ENCODE measurements at places on chromosomes 7 and 10. TPM values are rescaled to one million over a fixed set of nuclear protein-coding genes. Genes with fewer than 3 reads are reported as not detected.

The IFIT1B gene
- not detected for total RNA-seq

The JAKMIP3 gene
- total RNA-seq = 0.16 TPM

The EBF3 gene
- total RNA-seq = 38.5 TPM

The LRRTM3 gene
- not detected for total RNA-seq

The CALHM3 gene
- total RNA-seq = not detected

The TLL2 gene
- under 0.01 TPM for total RNA-seq

The AIFM2 gene
- total RNA-seq = 12.1 TPM

The MYO1G gene
- total RNA-seq = not detected

The MCM10 gene
- total RNA-seq = 2.6 TPM

The DLX5 gene
- total RNA-seq = not detected

The UTF1 gene
- total RNA-seq = not detected

The PDGFA gene
- total RNA-seq = 13.3 TPM

The PIP gene
- total RNA-seq = 0.32 TPM

The SCART1 gene
- total RNA-seq = 0.54 TPM

The C7orf57 gene
- not detected for total RNA-seq

The KNDC1 gene
- total RNA-seq = 0.36 TPM

The CDK14 gene
- 17.7 TPM for total RNA-seq

The GNGT1 gene
- not detected for total RNA-seq

The ARMC3 gene
- not detected for total RNA-seq
